ENCODE measurements at places on chromosomes 1 and 21.

- H3K4me3 ChIP-seq = no peak overlapping the region
- no peaks in the 10 kb centered on the region for H3K36me3 ChIP-seq
- H3K27ac ChIP-seq = no peak overlapping the region
- DNase-seq = no peak
- no peaks in the 10 kb centered on the region for H3K4me1 ChIP-seq
Observed at GRCh38 chr1:30700528-30701257, 22.7 kb downstream of the MATN1 start.

DNA sequence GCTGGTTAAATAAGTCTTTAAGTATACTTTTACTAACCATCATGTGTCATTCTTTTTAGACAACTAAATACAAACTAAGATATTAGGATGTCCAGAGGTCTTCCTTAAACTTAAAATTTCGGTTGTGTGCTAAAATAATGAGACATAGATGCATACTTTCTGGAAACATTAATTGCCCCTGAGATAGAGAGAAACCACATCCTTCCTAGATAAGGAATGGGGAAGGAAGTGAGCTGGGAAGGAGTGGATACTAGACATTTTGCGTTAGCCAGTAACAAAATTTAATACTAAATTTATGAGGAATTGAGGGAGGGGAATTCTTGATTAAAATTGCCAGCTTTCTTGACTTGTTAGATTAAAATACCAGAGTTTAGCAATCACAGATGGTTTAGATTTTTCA lies 37.1 kb upstream of the PTGS2 start:
- no peaks in the 10 kb centered on the region for H3K36me3 ChIP-seq
- no peaks in the 10 kb centered on the region for H3K4me1 ChIP-seq
- no peak for DNase-seq

- no peaks in the 10 kb centered on the region for H3K27me3 ChIP-seq
- no peak for DNase-seq
- no peaks in the 10 kb centered on the region for H3K4me1 ChIP-seq
- peaks cover 5% of the 10 kb centered on the region for H3K36me3 ChIP-seq
- H3K4me3 ChIP-seq = no peak overlapping the region
Observed at GRCh38 chr1:88751714-88752113, 67.6 kb downstream of the PKN2 start.

- peak overlapping the region; percentile 99 for H3K4me3 ChIP-seq
- H3K27ac ChIP-seq = peak overlapping the region; percentile 63
- peaks cover 30% of the 10 kb centered on the region for H3K4me1 ChIP-seq
- no peak for DNase-seq
- H3K27me3 ChIP-seq = no peaks in the 10 kb centered on the region
- peaks cover 56% of the 10 kb centered on the region for H3K36me3 ChIP-seq
Observed at GRCh38 chr1:204407295-204407971, 4.2 kb downstream of the PPP1R15B start.

DNA sequence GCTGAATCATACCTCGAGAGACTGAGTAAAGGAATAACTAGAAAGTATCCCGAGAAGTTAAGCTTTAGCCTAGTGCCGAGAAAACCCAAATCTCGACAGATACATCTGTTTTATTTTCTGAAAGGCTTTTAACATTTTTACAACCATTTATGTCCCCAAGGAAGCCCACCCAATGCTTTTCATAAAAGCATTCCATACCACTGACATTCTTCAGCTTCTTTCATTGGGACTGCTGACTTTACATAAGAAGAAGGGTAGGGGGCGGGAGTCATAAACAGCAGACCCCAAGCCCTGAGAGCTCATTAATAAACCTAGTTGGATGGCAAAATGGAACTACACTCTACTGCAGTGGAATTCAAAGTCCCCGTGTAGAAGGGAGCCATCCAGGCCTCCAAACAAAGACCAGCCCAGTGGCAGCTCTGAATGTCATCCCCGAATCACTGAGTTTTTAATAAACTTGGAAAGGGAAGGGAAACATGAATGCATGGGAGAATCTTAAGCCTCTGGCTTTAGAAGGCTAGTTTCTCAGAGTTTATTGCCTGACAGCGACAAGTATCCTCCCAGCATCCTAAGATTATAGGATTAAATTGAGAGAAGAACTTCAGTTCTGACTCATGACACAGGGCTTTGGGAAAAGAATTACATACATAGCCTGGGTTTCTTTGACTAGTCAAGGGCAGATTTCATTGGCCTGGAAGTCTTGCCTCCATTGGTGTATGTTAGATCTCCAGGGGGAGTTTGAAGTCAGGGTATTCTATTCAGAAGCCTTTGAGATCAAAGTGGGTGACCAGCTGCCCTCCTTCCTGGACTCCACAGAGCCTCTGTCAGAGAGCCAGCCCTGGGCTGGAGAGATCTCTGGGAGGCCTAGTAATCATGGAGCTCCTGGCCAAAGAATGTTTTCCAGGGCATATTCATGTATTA lies 3.7 kb downstream of the ATF3 start:
- peak overlapping the region; percentile 47 for H3K27ac ChIP-seq
- no peak overlapping the region for H3K4me3 ChIP-seq

- no peak for DNase-seq
- H3K4me3 ChIP-seq = no peak overlapping the region
- H3K27ac ChIP-seq = no peak overlapping the region
- H3K27me3 ChIP-seq = no peaks in the 10 kb centered on the region
Observed at GRCh38 chr1:104456724-104457123, 707.0 kb downstream of the AMY1C start.

DNA sequence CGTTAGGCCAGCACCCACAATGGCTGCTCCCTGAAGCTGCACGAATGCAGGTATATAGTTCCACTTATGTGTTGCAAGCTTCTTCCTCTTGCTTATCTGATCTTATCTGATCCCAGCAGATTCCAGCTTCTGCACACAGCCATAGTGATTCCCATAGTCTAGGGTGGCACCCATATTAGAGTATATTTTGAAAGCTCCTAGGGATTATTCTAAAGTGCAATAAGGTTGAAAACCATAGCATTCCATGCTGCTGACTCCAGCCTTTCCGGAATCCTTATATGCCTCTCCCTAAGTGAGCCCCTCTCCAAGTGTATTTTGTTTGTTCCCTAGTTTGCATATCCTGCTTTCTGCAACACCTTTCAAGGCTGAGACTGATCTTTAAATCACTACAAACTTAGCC lies 432.0 kb downstream of the SETD4 start:
- H3K27ac ChIP-seq = no peak overlapping the region
- DNase-seq = no peak
- H3K4me3 ChIP-seq = no peak overlapping the region
- H3K36me3 ChIP-seq = no peaks in the 10 kb centered on the region

DNA sequence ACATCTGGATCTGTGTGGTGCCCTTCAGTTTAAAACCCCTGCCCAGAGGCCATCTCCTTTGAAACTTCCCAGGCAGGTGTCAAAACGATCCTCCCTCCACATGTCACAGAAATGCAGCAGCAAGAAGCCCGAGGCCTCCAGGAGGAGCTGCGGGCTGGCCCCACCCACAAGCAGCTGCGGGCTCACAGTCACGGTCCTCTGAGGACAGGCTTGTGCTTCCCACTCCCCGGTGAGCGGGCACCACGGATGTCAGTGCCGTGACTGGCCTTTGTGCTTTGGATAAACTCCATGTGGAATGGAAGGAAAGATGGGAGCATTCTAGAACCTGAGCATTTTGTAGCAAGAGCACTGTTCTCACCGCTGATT lies 65.8 kb downstream of the SIK1 start:
- peak overlapping the region; percentile 91 for H3K27ac ChIP-seq
- DNase-seq = peak; percentile 13
- H3K4me1 ChIP-seq = peaks cover 24% of the 10 kb centered on the region
- H3K4me3 ChIP-seq = peak overlapping the region; percentile 83
- no peaks in the 10 kb centered on the region for H3K36me3 ChIP-seq

GRCh38 chr21:33313183-33313582 lies 11.6 kb upstream of the IFNAR1 start:
- no peak overlapping the region for H3K27ac ChIP-seq
- H3K4me3 ChIP-seq = no peak overlapping the region
- no peak for DNase-seq
- H3K4me1 ChIP-seq = no peaks in the 10 kb centered on the region
- no peaks in the 10 kb centered on the region for H3K36me3 ChIP-seq

GRCh38 chr1:192252776-192253175 lies 64.0 kb upstream of the RGS21 start:
- H3K36me3 ChIP-seq = no peaks in the 10 kb centered on the region
- H3K4me3 ChIP-seq = no peak overlapping the region
- no peaks in the 10 kb centered on the region for H3K27me3 ChIP-seq
- DNase-seq = no peak
- no peak overlapping the region for H3K27ac ChIP-seq
- no peaks in the 10 kb centered on the region for H3K4me1 ChIP-seq

DNA sequence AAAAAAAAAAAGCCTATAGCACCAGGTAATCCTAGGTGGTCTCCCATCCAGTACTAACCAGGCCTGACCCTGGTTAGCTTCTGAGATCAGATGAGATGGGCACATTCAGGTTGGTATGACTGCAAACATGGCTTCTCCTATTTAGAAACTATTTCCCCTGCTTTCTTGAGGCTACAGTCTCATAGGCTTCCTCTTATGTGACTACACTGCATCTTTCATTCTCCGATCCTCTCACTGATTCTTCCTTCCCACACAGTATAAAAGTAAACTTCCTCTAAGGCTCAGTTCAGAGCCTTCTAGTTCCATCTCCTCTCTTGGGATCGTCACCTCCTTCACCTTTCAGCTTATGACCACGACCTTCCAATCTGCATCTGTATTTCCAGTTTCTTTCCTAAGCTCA lies 30.4 kb upstream of the RNF2 start:
- H3K27me3 ChIP-seq = peaks cover 6% of the 10 kb centered on the region
- no peak for DNase-seq
- H3K27ac ChIP-seq = no peak overlapping the region

GRCh38 chr1:36707221-36707620 lies 224.5 kb upstream of the CSF3R start:
- no peak overlapping the region for H3K27ac ChIP-seq
- H3K4me3 ChIP-seq = no peak overlapping the region
- peaks cover 5% of the 10 kb centered on the region for H3K4me1 ChIP-seq
- no peaks in the 10 kb centered on the region for H3K36me3 ChIP-seq
- H3K27me3 ChIP-seq = peaks cover 32% of the 10 kb centered on the region
- DNase-seq = no peak

DNA sequence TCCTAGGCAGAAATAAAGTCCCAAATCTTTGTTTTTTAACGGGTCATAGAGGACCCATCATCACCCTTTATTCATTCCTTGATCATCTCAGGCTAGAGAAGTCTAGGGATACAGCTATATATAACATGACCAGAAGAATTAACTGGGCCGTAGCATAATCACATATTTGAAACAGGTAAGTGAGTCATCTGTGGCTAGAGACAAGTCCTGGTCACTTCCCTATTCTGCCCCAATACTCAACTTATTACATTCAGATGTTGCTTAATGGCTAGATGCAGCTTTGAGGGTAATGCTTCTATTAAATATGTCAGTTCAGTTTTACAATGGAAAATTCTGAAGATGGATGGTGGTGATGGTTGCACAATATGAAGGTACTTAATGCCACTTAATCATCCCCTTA lies 47.0 kb downstream of the EXO1 start:
- H3K4me1 ChIP-seq = no peaks in the 10 kb centered on the region
- no peaks in the 10 kb centered on the region for H3K27me3 ChIP-seq
- H3K36me3 ChIP-seq = peaks cover 8% of the 10 kb centered on the region
- H3K4me3 ChIP-seq = no peak overlapping the region

- H3K27ac ChIP-seq = no peak overlapping the region
- no peak for DNase-seq
- H3K36me3 ChIP-seq = no peaks in the 10 kb centered on the region
- H3K4me1 ChIP-seq = no peaks in the 10 kb centered on the region
- H3K27me3 ChIP-seq = no peaks in the 10 kb centered on the region
- H3K4me3 ChIP-seq = no peak overlapping the region
Observed at GRCh38 chr21:24163539-24163938, 1443.7 kb downstream of the MRPL39 start.

- DNase-seq = no peak
- no peaks in the 10 kb centered on the region for H3K27me3 ChIP-seq
- H3K4me3 ChIP-seq = no peak overlapping the region
- no peak overlapping the region for H3K27ac ChIP-seq
Observed at GRCh38 chr1:97427371-97427770, 493.5 kb downstream of the DPYD start.

DNA sequence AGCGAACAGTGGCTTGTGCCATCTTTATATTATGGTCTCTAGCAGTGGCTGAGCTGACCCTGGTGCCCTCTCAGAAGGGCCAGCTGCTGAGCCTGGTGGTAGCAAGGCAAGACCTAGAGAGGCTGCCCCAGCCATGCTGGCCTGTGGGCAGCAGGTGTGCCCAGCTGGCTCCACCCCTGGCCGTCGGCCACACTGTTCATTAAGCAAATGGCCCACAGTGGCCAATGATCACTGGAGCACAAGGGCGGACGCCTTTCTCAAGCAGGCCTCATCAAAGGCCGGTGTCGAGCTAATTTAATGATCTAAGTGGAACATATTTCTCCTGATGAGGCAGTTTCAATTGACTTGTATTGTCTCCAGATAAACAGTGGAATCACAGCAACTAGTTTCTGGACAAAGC lies 89.4 kb downstream of the GRIK3 start:
- H3K27ac ChIP-seq = no peak overlapping the region
- H3K4me1 ChIP-seq = no peaks in the 10 kb centered on the region
- DNase-seq = no peak
- H3K27me3 ChIP-seq = peaks cover 3% of the 10 kb centered on the region
- no peak overlapping the region for H3K4me3 ChIP-seq
- no peaks in the 10 kb centered on the region for H3K36me3 ChIP-seq

- no peaks in the 10 kb centered on the region for H3K36me3 ChIP-seq
- no peaks in the 10 kb centered on the region for H3K4me1 ChIP-seq
- DNase-seq = no peak
- no peaks in the 10 kb centered on the region for H3K27me3 ChIP-seq
- no peak overlapping the region for H3K27ac ChIP-seq
Observed at GRCh38 chr1:21921100-21921875, 15.8 kb downstream of the HSPG2 start.

- peaks cover 3% of the 10 kb centered on the region for H3K27me3 ChIP-seq
- H3K4me3 ChIP-seq = peak overlapping the region; percentile 92
- H3K36me3 ChIP-seq = peaks cover 4% of the 10 kb centered on the region
- peak overlapping the region; percentile 92 for H3K27ac ChIP-seq
Observed at GRCh38 chr1:35809114-35810095, 1.6 kb downstream of the AGO4 start.

DNA sequence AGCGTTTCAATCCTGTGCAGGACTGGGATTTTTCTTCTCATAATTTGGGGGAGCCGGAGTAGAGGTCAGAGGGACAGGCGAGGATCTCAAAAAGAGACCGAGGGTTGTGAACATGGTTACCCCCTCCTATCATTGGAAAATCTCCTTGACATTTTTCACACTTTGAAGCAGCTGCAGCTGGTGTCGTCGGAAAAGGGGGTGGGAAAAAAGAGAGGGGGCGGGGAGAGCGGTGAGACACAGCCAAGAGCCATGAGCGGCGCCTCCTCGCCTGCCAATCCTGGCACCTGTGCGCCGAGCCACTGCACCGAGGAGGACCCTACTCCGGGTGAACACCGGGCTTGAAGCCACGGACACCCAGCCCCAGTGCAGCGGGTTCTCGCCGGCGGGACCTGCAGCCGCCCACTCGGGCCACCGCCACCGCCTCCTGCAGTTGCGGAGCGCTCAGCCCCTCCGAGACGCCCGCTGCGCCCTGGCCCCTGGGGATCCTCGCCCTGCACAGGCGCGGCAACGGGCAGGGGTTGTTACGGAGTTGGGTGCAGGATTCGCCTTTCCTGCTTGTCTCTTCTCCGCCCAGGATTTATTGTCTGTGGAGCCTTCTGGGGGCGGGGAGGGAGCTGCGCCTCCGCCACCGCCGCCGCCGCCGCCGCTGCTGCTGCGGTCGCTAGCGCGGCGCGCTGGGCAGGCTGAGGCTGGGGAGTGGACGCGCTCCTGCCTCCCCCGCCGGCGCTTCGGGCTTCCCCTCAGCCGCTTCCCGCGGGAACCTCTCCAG lies at the start of gene LRRC7:
Gene LRRC7, plus strand, starts transcription at position 271 of the 769 bp plus-strand sequence. CDS start 718 bp downstream, outside the sequence.
- H3K4me1 ChIP-seq = peaks cover 5% of the 10 kb centered on the region
- H3K27me3 ChIP-seq = peaks cover 38% of the 10 kb centered on the region
- peak within 1 kb of the TSS; percentile 15 for H3K27ac ChIP-seq
- H3K4me3 ChIP-seq = peak within 1 kb of the TSS; percentile 76
